Fibroblast of the aortic adventitia (primary cell): ENCODE measurements at places on chromosomes 5 and 9.

DNA sequence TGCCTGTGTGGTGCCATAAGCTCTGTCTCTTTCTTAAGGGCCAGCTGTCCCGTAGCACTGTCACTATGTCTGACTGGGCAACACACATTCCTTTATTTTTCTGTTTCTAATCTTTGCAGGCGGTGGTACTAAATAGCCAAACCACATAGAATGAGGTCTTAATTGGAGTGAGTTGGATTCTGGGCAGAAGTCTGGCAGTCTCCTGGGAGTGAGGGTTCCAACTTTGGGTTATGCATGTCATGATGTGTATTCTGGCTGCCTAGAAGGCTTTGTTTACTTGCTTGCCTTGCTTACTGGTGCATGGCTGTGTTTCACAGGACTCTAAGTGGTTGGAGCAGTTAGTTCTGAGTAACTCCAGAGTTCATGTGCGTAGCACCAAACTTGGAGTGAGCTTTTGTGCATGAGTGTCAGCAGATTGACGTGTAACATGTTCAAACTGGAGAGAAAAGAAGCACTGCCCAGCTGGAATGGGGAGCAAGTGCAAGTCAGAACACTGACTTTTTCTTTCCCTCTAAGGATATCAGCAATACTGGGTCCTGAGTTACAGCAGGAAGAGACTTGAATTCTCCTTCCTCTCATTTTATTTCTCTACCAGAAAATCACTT is 185.8 kb downstream of the PCSK1 start:
- peak; percentile 88 for DNase-seq

GRCh38 chr5:30832519-30832918 is 361.0 kb upstream of the CDH6 start:
- DNase-seq: peak; percentile 35

DNA sequence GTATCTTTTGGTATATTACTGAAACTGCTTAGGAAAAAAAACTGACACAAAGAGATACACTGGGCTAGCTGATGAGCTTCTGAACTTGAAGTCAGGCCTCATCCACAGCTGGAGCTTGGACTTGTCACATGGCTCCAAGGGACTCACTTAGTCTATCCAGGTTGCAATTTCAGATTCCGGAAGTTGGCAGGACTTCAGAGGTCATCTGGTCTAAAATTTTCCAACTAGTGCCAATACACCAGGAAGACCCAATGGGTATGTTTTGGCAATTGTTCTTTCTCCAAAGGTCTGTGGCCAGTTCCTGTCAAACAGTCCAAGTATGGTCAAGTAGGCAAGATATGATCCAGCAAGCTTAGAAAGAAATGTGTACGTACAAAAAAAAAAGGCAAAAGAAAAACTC is 36.7 kb downstream of the MRPS27 start:
- peak; percentile 31 for DNase-seq

DNA sequence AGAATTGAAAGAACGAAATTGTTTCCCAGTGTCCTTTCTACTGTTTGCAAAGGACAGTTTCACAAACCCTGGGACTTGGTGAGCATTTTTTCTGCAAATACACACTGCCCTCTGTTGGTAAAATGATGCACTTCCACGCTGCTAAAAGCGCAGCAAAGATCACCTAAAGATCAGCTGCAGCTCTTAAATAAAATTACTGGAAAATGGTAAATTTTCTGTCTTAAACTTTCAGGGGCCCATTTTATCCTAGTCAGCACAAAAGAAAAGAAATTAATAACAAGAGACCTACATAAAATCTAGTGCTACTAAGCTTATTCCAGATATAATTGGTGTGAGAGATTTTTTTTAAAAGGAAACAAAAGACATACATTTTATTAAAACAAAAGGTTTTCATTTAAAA is 566.0 kb downstream of the CAAP1 start:
- peak; percentile 79 for DNase-seq

DNA sequence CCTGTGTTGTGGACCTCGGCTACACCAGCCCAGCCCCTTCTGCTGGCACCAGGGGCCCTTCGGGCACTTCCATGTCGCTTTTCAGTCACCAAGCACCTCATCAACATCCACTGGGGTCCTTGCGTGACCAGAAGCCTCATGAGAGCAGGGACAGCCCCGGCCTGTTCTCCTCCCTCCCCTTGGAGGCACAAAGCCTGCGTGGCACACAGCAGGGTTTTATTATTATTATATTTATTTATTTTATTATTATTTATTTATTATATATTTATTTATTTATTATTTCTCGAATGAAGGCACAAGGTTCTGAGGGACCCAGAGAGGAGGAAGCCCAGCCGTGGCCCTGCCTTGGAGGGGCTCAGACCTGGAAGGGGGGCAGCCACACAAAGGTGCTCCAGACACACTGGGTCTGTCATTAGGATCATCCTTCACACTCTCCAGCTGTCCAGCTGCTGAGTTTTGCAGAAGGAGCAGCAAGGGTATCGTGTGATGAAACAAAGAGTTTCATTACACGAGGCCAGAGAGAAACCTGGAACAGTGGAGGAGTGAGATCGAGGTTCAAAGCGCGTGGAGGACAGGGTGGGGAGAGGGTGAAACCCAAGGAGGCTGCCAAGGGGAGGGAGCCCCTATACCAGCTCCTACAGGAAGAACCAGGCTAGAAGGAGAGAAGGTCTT is 5.2 kb downstream of the VAV2 start:
- no peak for DNase-seq

DNA sequence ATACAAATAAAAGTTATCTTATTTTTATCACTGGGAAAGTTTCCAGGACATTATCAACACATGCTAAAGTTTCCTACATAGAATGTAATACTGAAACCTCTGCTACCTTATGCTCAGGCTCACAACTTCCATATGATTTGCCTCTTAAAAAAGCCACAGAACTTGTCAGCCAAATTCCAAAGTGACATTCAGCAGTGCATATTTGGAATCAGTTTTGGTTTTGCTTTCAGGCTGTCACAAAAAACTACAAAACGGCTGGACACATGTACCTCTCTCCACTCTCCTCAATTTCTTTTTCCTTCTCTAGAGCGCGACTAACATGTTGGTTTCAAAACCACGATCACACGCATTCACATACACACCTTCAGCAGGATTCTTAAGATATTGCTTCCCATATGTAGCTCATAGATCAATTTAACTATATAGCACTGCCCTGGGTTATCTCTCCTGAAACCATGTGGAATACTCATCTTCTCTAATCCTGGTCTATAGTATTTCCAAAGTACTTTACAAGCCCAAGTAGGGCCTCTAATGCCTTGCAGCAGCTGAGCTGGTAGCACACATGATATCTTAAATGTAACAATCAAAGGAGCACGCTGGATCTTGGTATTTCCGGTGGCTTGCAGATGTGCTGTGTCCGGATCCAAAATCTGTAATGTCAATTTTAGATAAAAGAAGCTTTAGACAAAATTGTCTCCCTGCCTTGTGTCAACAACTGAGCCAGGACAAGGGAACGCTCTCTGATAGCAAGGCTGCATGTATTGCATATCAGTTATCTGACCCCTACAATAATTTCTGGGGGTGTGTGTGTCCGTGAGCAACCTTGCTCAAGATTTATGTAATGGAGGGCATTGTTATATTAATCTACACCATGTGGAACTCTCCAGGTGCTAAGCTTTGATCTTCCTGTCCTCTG is 203.2 kb downstream of the DMRT2 start:
- DNase-seq: no peak

- DNase-seq: no peak
Measured at GRCh38 chr9:18893491-18893890, 139.5 kb downstream of the SAXO1 start.

GRCh38 chr9:79116709-79117108 is 455.1 kb upstream of the TLE4 start:
- no peak for DNase-seq

DNA sequence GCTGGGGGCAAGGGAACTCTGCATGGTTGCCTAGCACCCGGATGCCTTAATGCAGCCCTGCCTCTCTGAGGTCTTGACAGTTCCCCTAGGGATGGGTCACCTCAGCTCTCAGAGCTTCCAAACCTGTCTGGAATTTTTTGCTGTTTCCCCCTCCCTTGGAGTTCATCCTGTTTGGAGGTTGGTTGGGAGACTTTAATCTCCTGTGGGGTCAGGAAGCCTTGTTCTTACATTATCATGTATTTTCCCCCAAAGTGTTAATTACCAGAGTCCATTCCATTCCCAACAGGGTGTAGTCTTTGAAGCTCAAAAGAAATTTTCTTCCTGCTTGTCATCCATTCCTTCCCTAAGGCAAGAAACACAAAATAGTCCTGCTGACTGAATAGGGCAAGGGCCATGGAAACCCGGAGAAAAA is 150.3 kb upstream of the SPRY4 start:
- DNase-seq: no peak

DNA sequence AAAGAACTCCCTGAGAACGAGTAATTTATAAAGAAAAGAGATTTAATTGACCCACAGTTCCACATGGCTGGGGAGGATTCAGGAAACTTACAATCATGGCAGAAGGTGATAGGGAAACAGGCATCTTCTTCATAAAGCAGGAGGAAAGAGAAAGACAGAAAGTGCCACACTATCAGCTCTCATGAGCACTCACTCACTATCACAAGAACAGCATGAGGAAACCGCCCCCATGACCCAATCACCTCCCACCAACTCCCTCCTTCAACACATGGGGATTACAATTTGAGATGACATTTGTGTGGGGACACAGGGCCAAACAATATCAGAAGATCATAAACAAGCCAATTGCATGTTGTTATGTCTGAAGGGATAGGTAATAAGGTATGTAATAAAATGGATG is 935.9 kb upstream of the COX7C start:
- DNase-seq: no peak

DNA sequence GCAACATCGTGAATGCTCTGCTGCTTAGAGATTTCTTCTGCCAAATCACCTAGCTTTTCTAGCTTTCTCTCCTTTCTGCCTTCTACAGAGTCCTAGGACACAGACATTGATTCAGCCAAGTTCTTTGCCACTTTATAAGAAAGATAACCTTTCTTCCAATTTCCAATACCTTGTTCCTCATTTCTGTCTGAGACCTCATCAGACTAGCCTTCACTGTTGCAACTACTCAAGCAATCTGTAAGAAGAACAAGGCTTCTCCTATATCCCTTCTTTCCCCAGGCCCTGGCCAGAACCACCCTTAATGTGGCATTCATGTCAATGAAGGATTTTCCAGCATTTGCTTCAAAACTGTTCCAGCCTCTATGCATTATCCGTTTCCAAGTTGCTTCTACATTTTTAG is 24.3 kb downstream of the FBXO10 start:
- DNase-seq: no peak

GRCh38 chr5:177508221-177508611 is 1.4 kb downstream of the DOK3 start:
- no peak for DNase-seq

GRCh38 chr5:89090037-89090436 is 207.1 kb upstream of the MEF2C start:
- DNase-seq: no peak

- no peak for DNase-seq
Measured at GRCh38 chr5:20335978-20336377, 348.0 kb upstream of the CDH18 start.

DNA sequence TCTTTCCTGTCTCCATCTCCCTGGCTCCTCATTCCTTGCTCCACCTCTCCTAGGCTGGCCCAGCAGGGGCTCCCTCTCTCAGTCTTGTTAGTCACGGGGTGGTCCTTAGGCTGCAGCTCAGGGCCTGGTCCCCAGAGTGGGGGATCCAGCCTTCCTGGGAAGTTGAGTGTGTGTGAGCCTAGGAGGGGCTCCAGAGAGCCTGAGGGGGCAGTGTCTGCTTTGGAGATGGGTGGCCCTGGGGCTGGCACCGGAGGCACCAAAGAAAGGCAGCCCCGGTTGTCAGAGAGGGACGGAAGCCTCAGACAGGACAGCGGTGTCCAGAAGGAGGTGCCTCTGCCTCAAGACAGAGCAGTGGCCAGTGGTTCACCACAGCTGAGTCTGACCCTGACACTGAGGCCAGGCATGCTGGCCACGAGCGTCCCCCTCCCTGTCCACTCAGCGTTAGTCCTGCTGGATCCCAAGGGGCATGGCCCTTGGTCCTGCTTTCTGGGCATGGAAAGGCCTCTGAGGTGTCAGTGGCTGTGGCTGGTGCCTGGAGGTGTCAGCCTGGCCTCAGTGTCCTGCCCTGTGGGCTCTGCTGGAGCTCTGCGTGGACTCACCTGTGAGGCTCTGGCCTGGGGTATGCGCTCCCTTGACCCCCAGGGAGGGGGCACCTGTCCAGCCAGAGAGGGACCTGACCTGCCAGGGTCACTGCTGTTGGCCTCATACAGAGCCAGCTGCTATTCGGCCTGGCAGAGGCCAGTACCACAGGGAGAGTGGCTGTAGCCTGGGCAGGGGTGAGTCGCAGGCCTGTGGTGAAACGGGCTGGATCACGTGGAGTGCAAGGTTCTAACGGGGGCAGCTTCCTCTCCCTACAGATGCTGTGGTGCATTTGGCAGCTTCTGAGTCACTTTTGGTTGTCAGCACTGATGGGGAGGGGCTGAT is 130.6 kb downstream of the CACNA1B start:
- no peak for DNase-seq

DNA sequence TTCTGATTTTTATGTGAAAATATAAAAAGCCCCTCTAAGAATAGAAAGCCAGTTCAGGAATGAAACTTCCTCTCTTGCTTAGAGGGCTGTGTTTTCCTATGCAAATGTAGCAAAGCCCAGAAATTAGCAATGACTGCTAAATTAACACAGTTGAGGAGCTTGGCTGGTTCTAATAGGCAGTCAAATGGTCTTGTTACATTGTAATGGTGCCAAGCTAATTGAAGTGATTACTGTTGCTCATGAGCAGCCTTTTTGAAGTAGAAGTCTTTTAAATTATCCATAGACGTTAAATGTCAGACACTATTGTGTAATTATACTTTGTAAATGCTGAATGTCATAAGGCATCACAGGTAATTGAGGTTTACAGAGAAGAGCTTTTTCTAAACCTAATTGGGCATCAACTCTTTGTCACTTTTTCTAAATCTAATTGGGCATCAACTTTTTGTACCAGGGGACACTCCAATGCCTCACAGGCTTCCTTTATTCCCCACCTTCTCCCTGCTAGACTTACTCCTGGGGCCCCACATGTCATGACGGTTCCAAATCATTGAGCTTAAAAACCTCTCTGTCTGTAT is 229.1 kb downstream of the PSAT1 start:
- DNase-seq: no peak

GRCh38 chr5:148799737-148800527 is 26.5 kb upstream of the ADRB2 start:
- peak; percentile 38 for DNase-seq

GRCh38 chr9:21336457-21336856 is 1.3 kb upstream of the KLHL9 start:
- no peak for DNase-seq

- DNase-seq: peak; percentile 17
Measured at GRCh38 chr5:129367883-129368282, 92.2 kb upstream of the ADAMTS19 start.

- no peak for DNase-seq
Measured at GRCh38 chr5:32018476-32019436, 155.4 kb downstream of the GOLPH3 start.

DNA sequence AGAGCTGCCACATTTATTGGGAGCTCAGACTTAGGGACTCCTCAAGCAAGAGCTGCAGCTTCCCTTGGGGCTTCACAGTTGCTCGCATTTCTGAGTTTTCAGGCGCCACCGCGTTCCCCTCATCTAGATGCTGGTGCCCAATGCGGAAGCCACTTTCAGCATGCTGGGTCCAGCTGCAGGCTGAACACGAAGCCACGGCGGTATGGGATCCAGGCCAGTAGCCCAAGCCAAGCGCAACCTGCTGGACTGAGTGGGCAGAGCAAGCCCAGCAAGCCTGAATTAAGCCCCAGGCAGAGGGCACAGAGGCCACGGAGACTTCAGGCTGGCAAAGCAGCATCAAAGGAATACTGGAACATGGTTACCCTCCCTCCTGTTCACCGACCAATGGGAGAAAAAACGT is 391.5 kb downstream of the HTR1A start:
- DNase-seq: no peak
